ENCODE measurements at places on chromosomes 7 and 10. TPM values are rescaled to one million over a fixed set of nuclear protein-coding genes. Genes with fewer than 3 reads are reported as not detected.

MUC3A gene
- total RNA-seq: not detected

- no peak overlapping the region for H3K4me3 ChIP-seq
- no peak for DNase-seq
- no peaks in the 10 kb centered on the region for H3K4me1 ChIP-seq
- no peak overlapping the region for H3K27ac ChIP-seq
- no peaks in the 10 kb centered on the region for H3K27me3 ChIP-seq
Observed at GRCh38 chr7:2436341-2437104, 33.1 kb downstream of the CHST12 start.

DNA sequence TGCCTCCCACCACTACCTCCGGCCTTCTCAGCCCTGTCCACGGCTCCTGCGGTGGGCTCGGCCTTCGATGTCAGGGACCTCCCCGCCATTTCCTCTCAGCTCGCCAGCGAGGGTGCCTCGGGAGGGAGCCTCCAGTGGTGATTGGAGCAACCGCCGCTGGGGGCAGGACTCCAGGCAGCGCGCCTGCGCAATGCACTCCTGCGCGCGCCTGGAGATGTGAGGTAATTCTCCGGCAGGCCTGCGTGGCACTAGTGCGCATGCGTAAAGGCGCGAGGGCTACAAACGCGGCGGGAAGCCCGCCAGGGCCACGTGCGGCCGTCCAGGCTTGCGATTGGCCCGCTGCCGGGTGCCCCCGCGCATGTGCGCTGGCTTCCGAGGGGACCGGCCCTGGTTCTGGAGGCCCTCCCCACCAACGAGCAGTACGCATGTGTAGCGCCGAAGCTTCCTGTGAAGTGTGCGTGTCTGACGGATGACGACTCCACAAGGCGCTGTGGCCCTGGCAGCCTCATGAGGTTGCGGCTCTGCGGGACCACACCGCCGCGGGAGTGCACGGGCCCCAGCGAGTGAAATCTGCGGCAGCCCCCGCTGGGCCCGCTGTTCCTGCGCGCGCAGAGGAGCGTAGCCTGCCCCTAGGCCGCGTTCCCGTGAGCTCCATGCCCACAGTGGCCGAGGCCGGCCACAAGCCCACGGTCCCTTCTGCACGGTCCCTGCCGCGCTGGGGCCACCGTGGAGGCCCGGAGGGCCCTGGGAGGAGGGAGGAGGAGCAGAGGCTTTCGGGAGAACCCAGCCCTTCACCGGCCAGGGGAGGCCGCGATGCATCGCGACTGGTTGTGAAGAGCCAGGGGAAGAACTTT, at the start of gene SYCE1:
Gene SYCE1 (minus strand): TSS at position 143 of the 854 bp plus-strand sequence. CDS start 54 bp downstream, at position 89.
- peak; percentile 36 for DNase-seq
- H3K27me3 ChIP-seq: peaks cover 2% of the 10 kb centered on the region
- H3K36me3 ChIP-seq: no peaks in the 10 kb centered on the region
- no peak within 1 kb of the TSS for H3K4me3 ChIP-seq
- no peaks in the 10 kb centered on the region for H3K4me1 ChIP-seq

GRCh38 chr10:112092519-112092918, 91.0 kb downstream of the GPAM start:
- no peak for DNase-seq
- no peaks in the 10 kb centered on the region for H3K4me1 ChIP-seq
- no peak overlapping the region for H3K27ac ChIP-seq
- H3K36me3 ChIP-seq: no peaks in the 10 kb centered on the region

DNA sequence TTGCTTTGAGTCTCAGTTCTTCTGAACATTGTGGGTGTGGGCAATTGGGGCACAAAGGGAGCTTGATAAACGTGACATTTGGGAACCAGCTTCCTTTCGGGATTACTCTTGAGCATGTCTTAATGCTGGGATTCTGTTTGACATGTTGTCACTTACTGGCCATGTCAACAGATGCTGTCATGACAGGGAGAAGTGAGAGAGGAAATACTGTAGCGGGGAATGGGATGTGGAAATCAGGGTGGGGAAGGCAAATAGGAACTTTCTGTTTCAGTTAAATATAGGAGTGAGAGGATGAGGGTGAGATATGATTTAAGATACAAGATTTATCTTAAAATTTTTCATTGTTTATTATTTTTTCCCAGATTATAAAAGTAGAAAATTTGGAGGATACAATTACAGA, 83.9 kb downstream of the SEC23IP start:
- H3K36me3 ChIP-seq: no peaks in the 10 kb centered on the region
- peaks cover 5% of the 10 kb centered on the region for H3K27me3 ChIP-seq
- H3K4me1 ChIP-seq: no peaks in the 10 kb centered on the region

DNA sequence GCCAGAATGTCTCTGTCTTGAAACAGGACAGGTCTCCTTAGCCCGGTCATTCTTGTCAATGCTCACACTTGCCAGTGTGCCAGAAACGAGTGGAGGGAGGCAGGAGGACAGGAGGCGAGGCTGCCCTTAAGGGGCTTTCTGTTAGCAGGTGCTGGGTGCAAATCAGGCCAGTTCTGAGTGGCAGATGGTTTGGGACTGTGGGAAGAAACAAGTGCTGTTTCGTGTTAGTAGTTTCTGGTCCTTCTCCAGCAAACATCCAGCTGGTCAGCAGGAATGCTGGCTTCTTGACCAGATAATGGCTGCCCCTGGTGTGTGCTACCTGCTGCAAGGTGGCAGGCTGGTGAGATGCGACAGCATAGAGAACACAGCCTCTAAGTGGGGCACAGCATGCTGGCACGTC, 8.2 kb upstream of the NDUFB2 start:
- no peaks in the 10 kb centered on the region for H3K4me1 ChIP-seq
- DNase-seq: no peak
- no peak overlapping the region for H3K4me3 ChIP-seq
- no peaks in the 10 kb centered on the region for H3K27me3 ChIP-seq
- H3K27ac ChIP-seq: no peak overlapping the region

GPER1 gene
- total RNA-seq: not detected

Measured in CD4-positive, CD25-positive, alpha-beta regulatory T cell (primary cell).